ENCODE measurements at places on chromosomes 16 and 17.

- DNase-seq: no peak
Measured at GRCh38 chr16:72530434-72530833, 358.5 kb upstream of the PMFBP1 start.

GRCh38 chr17:33680472-33680871 lies 387.4 kb upstream of the ASIC2 start:
- no peak for DNase-seq

- DNase-seq: no peak
Measured at GRCh38 chr17:74336307-74336706, 10.3 kb downstream of the KIF19 start.

- DNase-seq: no peak
Measured at GRCh38 chr16:67935101-67935401, 1.6 kb downstream of the PSMB10 start.

DNA sequence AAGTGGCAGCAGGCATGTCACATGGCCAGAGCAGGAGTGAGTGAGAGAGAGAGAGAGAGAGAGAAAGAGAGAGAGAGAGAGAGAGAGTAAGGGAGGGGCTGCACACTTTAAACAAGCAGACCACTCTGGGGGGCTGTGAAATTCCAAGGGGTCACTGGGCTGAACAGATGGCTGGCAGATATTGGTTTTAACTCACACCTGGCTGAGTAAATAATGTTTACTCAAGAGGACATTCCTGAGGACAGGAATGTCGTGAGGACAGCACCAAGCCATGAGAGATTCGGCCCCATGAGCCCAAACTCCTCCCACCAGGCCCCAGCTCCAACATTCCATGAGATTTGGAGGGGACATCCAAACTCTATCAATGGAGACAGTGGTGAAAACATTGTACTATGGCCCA lies 269.7 kb downstream of the CBLN1 start:
- no peak for DNase-seq

GRCh38 chr16:83389751-83390150 lies 418.0 kb upstream of the HSBP1 start:
- DNase-seq: no peak

GRCh38 chr16:3949287-3949686 lies 68.8 kb upstream of the CREBBP start:
- DNase-seq: no peak

DNA sequence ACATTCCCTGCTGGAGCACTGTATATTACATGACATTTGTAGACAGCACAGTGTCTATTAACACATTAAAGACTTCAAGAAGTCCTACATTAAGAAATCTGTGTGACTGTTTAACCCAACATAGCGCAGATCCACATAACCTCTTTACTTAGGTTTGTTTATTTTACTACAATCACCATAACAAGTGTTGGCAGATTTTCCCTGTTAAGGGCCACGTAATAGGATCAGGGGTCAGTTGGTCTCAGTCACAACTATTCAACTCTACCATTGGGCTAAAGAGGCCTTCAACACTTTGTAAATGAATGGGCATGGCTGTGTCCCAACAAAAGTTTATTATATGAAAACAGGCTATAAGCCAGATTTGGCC lies 51.3 kb upstream of the ADORA2B start:
- no peak for DNase-seq
